ENCODE measurements at places on chromosomes 2 and 18.

DNA sequence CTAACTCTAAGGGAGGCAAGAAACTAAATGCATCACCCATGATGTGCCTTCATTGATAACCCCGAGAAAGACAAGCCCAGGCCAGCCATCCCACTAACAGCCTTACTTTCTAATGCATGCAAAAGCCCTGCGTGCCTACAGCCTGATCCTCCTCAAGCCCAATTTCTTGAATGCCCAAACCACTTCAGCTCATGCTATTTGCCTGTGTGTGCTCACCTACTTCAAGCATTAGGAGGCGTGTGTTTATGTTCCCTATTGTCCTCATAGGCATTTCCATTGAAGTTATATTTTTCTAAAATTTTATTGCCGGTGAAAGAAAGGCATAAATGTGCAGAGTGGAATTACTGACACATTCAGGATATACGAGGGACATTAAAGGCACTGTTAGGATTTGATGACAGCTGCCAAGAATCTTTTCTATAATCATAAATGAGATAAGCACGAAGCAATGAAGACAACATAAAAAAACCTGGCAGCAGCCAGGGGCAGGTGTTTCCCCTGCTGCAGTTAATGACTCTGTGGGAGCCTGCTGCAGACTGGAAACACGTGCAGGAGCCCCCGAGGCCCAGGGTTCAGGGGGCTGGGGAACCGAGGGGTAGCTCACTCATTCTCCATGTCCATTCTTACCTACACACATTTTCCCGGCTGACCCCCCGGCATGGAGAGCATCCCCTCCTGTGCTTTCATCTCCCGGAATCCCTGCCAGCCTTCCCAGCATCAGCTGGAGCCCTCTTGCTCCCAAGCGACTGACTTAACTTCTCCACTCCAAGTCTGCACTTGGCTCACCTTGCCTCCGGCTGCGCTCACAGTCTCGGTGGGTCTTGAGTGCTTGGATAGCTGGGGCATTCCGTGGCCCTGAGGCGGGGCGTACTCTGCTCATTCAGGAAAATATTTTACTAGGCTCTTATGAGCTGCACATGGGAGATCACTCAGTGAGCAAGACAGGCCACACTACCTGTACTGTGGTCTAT is 292.3 kb upstream of the SIX2 start:
- DNase-seq: peak; percentile 54

DNA sequence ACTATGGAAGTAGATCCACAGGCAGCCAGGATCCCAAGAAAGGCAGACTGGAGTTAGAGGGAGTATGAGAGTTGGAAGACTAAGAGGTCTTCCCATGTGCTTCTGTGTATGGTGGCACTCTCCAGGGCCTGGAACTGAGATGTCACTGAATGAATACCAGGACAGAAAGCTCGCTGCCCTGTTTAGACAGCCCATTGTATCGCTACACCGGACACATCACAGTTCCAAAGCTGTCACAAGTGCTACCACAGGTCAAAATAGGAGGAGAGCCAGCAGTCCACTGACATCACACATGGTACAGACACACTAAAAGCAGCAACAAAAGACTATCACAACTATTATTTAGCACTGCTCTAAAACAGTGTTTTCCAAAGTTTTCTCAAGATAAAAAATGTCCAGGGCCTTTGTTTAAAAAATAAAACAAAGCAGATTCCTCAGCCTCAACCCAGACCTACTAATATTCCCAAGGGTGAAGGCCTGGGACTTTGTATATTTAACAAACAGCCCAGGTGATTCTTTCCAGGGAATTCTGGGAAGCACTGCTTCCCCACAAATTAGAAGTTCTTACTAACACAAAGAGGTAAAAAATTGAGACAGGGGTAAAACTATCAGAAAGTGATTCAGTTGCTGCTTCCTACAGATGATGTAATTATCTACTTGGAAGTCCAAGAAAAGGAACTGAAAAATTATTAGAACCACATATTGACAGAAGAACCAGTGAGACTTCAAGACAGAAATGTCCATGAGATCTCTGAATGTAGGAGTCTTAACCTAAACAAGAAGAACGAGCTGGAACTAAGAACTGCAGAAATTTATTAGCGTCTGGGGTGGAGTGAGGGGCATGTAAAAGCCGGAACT is 116.0 kb downstream of the DTNB start:
- no peak for DNase-seq

- DNase-seq: no peak
These were observed 21.1 kb downstream of the UGP2 start for GRCh38 chr2:63862806-63863205.

GRCh38 chr2:231387904-231388724 is 7.4 kb upstream of the B3GNT7 start:
- no peak for DNase-seq

- peak; percentile 41 for DNase-seq
These were observed 24.8 kb upstream of the TUBB6 start for GRCh38 chr18:12283256-12283655.

- no peak for DNase-seq
These were observed 462.8 kb upstream of the ID2 start for GRCh38 chr2:8219096-8219495.

GRCh38 chr2:177474301-177474700 is 81.7 kb downstream of the AGPS start:
- DNase-seq: no peak

GRCh38 chr2:53424902-53425301 is 342.7 kb upstream of the CHAC2 start:
- DNase-seq: no peak

DNA sequence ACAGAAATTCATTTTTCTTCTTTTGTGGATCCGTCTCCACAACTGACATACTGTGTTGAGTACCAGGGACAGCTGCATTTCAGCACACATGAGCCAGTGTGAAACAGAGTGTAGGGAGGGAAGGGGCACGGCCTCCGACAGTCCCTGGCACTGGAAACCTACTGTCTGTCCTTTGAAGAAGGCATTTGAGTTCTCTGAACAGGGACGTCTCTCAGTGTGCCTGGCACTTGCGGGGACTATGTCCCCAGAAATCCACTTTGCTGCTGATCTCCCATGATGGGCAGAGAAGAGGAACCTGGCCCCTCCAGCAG is 48.1 kb downstream of the PLB1 start:
- no peak for DNase-seq

DNA sequence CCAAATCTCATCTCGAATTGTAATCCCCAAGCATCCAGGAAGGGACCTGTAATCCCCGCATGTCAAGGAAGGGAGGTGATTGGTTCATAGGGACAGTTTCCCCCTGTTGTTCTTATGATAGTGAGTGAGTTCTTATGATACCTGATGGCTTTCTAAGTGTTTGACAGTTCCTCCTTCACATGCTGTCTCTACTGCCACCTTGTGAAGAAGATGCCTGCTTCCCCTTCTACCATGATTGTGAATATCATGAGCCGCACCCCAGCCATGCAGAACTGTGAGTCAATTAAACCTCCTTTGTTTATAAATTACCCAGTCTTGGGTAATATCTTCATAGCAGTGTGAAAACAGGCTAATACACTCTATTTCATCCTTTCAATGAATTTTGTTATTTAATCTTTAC is 446.7 kb downstream of the RNF144A start:
- DNase-seq: no peak
